ENCODE measurements at places on chromosomes 6 and 20. TPM values are rescaled to one million over a fixed set of nuclear protein-coding genes. Genes with fewer than 3 reads are reported as not detected.

C20orf144 gene
- total RNA-seq, result not detected

HCK gene
- total RNA-seq, result 8.8 TPM

LIME1 gene
- total RNA-seq, result 26.3 TPM

PXT1 gene
- total RNA-seq, result not detected

NDRG3 gene
- 21.8 TPM for total RNA-seq

ARFGEF2 gene
- 29.2 TPM for total RNA-seq

SLC22A7 gene
- total RNA-seq, result not detected

BMP6 gene
- 1.7 TPM for total RNA-seq

Measured in lower leg skin (tissue), 4 donors.